ENCODE measurements at places on chromosomes 7 and 10.
A peak's percentile ranks its signal among the peaks of the same experiment; 100 is the strongest.

DNA sequence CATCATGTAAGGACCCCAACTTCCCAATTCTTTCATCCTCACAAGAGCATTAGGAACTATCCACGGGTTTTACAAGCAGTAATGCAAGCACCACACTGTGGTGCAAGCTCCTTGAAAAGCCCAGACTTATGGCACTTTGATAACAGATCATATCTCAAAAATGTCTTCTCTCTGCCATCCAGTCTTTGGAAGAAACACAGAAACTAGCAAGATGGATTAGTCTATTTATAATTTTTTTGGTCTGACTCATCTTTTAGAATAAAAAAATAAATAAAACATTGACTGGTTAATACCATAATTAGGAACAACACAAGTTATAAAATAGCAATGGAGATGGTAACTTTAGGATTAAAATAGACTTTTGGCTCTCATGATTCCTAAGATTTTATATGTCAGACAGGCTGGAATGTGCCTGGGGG, 49.0 kb upstream of the CALD1 start:
- DNase-seq, result no peak

DNA sequence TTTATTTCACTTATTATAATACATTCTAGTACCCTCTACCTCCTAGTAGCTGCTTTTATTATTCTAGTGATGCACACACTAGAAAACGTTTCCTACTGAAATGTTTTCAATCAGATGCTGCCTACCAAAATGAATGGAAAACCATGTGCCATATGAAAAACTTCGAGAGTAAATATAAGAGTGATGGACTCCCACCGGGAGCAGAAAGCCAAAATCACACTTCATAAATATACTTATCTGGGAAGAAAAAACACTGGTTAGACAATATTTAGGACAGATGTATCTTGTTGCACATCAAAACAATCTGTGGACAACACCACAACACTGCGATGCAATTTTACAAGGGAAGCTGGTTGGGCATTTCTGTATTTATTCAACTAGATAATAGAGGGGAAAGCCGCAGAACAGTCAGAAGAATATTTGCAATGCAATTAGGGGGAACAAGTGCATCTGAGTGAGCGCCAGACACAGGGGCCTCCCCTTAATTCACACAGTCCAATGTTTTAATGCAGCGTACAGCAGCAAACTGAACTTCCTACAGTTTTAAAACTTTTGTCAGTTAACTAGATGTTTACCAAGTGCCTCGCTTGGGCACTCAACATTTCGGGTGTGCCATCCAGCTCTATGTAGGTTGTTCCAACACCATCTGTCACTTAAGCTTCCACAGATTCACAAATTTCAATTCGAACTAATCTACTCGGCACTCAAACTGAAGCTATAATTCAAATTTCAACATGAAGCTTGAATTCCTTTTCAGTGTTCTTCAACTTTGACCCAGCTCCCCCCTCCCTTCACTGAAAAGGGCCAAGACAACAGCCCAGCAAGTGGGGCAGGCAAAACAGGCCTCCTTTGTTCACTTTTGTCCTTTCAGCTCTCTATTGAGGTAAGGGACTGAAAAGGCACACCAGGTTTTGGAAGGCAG, 7.4 kb downstream of the NRCAM start:
- DNase-seq, result no peak

GRCh38 chr7:43502941-43503340, 80.0 kb upstream of the STK17A start:
- DNase-seq, result no peak

- no peak for DNase-seq
Observed at GRCh38 chr7:29426587-29426986, 137.0 kb upstream of the PRR15 start.

- no peak for DNase-seq
Observed at GRCh38 chr10:121437596-121437995, 160.6 kb downstream of the FGFR2 start.

DNA sequence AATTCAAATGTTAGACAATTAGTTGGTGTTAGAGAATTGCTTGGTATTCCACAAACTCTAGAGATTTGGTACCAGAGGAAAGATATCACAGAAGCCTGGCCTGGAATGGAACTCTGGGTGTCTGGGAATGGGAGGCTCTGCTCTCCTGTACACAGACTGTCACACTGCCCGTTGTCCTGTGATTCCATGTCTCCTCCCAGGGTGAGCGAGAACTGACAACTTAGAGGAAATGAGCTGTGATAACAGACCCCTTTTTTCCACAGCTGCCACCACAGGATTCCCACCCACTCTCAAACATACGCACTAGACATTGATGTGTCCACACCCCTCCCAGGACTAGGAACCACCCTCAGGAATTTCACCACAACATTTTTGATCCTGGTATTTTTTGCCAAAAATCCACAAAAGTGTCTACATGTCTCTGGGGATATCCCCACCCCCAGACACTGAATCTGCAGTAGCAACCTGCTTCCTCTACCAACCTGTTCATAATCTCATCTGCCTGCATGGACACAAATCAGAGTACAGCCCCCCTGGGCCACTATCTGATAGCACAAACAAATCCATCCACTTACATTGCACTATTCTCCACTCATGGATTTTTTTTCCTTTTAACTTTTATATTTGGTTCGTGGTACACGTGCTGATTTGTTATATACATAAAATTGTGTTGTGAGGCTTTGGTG, 4.7 kb downstream of the ZNF273 start:
- no peak for DNase-seq

DNA sequence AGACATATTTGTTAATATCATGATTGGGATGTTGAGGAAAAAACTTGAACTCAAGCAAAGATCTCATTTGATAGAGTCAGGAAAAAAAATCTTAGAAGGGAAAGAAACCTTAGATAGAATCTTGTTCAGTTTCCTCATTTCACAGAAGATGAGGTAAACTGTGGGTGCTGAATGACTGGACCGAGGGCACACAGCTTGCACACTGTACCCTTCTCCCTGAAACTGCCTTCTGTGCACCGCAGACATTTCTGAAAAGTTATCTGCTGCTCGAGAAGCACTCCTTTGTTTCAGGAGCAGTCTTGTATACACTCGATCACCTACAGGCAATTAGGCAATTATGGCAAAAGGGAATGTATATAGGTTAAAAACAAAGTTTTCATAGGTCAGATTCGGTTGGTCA, 167.4 kb downstream of the SKAP2 start:
- no peak for DNase-seq

GRCh38 chr7:158666401-158666800, 38.2 kb downstream of the NCAPG2 start:
- DNase-seq, result no peak

- DNase-seq, result no peak
Observed at GRCh38 chr7:21914671-21915070, 31.0 kb downstream of the CDCA7L start.

GRCh38 chr10:110612629-110613028, 31.5 kb upstream of the RBM20 start:
- DNase-seq, result no peak

DNA sequence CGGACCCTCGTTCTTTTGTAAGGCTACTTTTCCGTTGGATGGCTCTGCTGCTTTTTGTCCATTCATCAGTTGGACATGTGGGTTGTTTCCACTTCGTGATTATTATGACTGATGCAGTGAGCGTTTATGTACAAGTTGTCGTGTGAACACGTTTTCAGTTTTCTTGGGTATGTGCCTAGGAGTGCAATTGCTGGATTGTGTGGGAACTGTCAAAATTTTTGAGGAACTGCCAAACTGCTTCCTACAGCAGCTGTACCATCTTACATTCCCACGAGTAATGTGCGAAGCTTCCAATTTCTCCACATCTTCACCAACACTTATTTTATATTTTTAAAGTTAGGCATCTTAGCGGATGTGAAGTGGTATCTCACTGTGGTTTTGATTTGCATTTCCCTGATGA, 10.4 kb downstream of the FKBP6 start:
- no peak for DNase-seq

DNA sequence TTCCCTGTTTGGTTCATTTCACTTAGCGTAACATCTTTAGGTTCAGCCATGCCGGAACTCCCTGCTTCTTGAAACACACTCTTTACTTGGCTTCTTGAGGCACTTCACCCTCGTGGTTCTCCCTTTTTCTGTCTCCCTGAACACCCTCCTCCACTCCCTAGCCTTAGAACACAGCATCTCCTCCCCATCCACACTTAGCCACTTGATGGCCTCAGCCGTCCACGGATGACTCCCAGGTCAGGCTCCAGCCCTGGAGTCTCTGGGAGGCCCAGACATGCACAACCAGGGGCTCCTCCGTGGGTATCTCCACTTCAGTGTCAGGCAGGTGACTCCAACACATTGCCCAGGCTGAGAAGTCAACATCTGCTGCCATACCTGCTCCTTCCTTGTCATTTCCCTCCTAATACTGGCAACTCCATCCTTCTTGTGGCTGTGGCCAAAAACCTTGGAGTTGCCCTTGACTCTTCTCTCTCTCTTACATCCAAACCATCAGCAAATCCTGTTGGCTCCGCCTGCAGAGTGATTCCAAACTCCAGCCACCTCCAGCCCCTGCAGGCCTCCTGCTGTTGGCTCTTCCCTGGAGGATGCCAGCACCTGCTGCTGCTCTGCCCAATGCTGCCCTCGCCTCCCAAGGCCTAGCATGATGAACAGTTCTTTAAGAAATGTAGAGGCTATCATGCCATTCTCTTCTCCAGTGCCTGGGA, 8.4 kb upstream of the INMT start:
- peak; percentile 38 for DNase-seq

DNA sequence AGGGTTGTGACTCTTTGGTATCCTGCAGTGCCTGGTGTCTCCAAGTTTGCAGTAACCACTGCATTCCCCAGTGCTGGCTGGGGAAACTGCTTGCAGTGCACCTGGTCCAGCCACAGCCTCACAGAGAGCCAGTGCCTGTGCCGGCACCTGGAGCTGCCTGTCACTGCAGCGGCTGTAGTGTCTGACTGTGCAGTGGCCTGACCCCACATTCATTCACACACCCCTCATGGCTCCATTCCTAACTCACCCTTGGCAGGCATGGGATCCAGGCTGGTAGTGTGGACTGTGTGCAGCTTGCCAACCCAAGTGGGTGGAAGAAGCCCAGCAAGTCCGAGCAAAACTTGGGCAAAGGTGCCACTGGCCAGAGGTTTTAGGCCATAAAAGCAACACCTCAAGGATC, 3.7 kb upstream of the CYP3A43 start:
- DNase-seq, result no peak

GRCh38 chr7:141701489-141702046, 398 bp downstream of the DENND11 start:
- peak; percentile 34 for DNase-seq

- DNase-seq, result no peak
Observed at GRCh38 chr7:23136216-23136615, 30.6 kb downstream of the KLHL7 start.

- DNase-seq, result no peak
Observed at GRCh38 chr10:112797197-112797596, 152.8 kb upstream of the TCF7L2 start.

DNA sequence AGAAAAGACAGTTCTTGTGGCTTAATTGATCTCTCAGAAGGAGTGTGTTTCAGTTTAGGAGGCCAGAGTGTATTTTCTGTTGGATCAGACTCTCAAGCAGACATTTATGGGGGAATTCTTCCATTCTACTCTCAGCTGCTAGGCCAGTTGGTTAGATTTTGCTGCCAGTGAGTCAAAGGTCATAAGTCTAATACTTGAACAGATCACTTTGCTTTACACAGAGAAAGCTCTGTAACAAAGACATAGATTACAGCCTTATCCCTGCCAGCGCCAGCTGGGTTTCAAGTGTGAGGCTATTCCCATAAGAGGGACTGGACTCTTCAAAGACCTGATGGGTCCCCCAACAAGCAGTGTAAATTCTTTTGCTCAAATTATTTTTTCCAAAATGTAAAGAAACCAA, 145.6 kb upstream of the SEMA3C start:
- peak; percentile 29 for DNase-seq

DNA sequence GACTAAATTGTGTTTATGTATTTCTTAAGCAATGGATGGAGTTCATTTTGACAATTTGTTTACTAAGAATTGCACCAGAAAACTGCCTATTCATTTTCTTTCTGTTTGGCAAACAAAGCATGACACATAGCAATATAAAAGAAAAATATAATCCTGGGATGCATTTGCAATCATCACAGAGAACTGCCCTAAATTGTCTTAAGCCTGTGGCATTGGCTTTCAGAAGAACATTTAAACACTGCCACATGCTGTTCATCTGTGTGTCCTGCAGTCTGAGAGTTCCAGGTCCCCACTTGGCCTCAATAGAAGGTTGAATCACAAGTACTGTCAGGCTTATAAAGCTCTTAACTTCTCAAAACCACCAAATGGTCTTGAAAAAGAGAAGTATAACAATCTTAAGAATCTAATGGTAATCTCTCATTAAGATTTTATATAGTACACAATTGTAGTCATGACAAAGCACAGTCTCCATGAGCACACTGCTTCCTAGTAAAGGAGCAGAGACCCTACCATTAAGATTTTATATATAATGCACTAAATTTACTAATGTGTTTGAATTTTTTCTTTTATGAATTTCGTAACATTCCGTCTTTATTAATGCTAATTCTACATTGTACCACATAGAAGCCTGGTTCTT, 29.9 kb downstream of the RNLS start:
- DNase-seq, result peak; percentile 80

DNA sequence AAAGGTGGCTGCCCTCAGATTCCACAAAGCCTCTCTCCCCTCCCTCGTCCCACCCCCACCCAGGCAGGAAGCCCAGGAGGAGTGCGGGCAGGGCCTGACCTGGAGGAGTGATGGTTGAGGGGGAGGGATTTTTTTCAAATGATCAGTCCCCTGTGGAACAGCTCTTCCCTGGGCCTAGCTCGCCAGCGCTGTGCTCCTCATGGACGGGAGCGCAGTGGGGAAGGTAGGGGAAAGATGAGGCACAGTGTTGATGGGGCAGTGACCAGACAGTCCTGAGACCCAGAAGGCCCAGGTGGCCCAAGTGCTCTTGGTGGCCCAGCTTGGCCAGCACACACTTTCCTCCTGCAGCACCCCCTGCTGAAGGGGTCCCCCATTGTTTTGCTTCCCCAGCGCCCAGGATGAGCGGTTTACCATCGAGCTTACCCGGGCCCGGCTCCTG, 8.5 kb downstream of the SAP25 start:
- no peak for DNase-seq

DNA sequence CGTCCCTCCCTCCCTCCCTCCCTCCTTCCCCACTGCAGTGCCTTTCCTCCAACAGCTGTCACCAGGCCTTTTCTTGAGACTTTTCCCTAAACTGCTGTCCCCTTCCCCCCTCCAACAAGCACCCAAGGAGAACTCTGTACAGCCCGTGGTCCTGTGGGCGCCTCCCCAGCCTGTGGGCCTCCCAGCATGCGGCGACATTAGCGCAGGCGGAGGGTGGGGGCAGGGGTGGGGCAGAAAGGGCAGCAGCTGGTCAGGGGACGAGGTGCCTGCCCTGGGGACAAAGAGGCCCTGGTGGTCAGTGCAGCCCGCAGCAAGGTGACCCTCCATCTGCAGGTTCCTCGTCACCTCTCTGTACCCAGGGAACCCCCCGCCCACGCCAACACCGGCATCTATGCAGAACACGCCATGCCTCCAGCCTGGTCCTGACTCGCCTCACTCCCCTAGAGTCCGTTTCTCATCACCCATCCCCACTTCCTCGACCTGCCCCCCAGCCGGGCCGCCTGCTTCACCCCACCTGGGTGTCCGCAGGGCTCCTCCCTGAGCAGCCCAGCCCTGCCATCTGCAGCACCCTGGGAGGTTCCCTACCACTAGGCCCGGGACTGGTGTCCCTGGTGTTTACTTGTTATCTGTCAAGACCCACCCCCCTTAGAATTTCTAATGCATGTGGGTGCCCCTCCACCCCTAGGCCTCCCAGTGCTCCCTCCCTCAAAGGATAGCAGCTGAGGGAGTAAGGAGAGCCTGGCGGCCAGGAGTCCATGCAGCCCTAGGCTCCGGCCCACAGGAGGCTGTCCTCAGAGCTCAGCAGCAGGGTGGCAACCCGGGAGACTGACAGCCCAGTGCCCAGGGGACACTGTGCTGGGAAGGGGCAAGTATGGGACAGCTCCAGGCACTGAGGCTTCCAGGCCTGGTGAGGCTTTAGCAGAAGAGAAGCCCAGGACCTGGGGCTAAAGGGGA, 147.8 kb downstream of the ARHGAP22 start:
- DNase-seq, result no peak

All from HT-29 (cell line).